Pulmonary artery endothelial cell (primary cell): ENCODE measurements at places on chromosomes 5 and 9.

DNA sequence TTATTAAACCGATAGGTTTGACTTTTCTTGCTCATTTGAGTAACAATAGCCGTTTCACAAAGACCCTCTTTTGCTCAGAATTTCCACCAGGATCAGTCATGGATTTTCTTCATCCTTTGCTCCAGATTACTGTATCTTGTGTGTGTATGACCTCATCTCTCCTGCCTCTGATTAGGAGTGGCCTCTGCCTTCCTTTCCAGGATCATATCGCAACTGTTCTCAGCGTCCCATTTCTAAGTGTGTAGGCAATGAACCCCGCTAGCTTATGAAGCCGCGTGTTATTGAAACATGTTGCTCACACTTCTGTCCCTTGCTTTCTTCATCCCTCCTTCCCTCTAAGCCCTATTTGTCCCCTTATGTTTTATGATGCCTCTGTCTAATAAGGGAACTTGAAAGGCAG, 169.8 kb upstream of the RPS23 start:
- DNase-seq, result no peak

GRCh38 chr9:121206516-121207370, 5.1 kb upstream of the RAB14 start:
- DNase-seq, result no peak

DNA sequence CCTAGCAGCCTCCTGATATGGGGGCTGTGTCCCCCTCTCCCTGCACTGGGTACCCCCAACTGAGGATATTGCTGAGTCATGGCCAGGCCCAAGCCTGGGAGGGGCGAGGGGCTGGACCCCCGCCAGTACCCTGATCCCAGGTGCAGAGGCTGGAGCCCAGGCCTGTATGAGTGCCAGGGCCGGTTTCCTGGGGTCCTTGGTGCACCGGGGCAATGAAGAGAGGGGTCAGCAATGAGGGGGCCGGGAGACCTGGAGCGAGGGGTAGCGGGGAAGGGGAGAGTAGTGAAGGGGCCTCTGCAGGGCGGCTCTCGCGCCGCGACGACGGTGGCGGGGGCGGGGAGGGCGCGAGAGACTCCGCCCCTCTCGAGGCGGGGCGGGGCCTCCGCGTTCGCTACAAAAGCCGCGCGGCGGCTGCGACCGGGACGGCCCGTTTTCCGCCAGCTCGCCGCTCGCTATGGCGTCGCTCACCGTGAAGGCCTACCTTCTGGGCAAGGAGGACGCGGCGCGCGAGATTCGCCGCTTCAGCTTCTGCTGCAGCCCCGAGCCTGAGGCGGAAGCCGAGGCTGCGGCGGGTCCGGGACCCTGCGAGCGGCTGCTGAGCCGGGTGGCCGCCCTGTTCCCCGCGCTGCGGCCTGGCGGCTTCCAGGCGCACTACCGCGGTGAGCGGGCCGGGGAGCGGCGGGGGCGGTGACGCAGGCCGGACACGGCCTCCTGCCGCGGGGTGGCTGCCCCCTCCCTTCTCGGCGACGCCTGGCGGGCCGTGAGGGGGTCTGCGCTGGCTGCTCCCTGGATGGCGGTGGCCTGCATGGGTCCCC, at the start of gene SQSTM1:
SQSTM1 (plus strand) TSS at position 423 of the 815 bp plus-strand sequence; CDS start at position 455, 32 bp downstream.
- DNase-seq, result peak; percentile 37

GRCh38 chr9:89330513-89330912, 12.2 kb downstream of the SECISBP2 start:
- DNase-seq, result no peak

DNA sequence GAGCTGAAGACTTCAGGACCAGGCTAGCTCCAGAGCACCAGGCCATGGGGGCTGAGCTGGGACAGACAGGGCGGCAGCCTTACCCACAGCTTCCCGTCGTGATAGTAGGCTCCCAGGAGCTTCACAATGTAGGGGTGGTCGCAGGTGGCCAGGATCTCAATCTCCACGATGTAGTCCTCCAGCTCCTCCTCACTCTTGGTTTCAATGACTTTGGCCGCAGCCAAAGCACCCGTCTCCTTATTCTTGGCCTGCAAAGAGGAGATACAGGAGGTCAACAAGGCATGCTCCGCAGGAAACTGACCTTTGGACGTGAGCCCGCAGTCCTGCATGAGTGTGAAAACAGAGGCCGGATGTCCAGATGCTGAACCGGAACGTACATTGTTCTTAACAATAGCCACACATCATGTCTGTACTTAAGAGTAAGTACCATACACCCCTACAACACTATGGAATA, 31.5 kb downstream of the STK10 start:
- DNase-seq, result peak; percentile 95

GRCh38 chr5:180810210-180810958, 7.8 kb upstream of the MGAT1 start:
- peak; percentile 77 for DNase-seq

GRCh38 chr9:114247077-114247476, 75.8 kb upstream of the ORM1 start:
- no peak for DNase-seq
